ENCODE measurements at places on chromosomes 2 and 18. TPM values are rescaled to one million over a fixed set of nuclear protein-coding genes. Genes with fewer than 3 reads are reported as not detected.

Gene SLC38A11
- not detected for total RNA-seq

Gene HRH4
- 0.34 TPM for total RNA-seq

Gene ERFE
- total RNA-seq: not detected

Gene PAIP2B
- total RNA-seq: 2.3 TPM

Gene TBC1D8
- 1.0 TPM for total RNA-seq

Gene ABCB11
- total RNA-seq: not detected

Gene ST6GAL2
- not detected for total RNA-seq

Gene PCARE
- not detected for total RNA-seq

Gene BBS5
- 2.1 TPM for total RNA-seq

GRCh38 chr18:3663870-3664512 lies 214.0 kb downstream of the TGIF1 start:
- H3K4me3 ChIP-seq: no peak overlapping the region
- no peaks in the 10 kb centered on the region for H3K36me3 ChIP-seq
- H3K27ac ChIP-seq: no peak overlapping the region

- H3K4me1 ChIP-seq: no peaks in the 10 kb centered on the region
- H3K36me3 ChIP-seq: no peaks in the 10 kb centered on the region
- DNase-seq: no peak
- no peak overlapping the region for H3K27ac ChIP-seq
- no peak overlapping the region for H3K4me3 ChIP-seq
These were observed 138.5 kb downstream of the COL4A4 start for GRCh38 chr2:227025510-227025909.

- DNase-seq: no peak
- no peak within 1 kb of the TSS for H3K27ac ChIP-seq
- H3K4me3 ChIP-seq: peak within 1 kb of the TSS; percentile 16
- peaks cover 12% of the 10 kb centered on the region for H3K4me1 ChIP-seq
- no peaks in the 10 kb centered on the region for H3K36me3 ChIP-seq
These were observed at the start of gene BOK for GRCh38 chr2:241558532-241559322. Gene BOK (plus strand): TSS chr2:241558745. CDS start chr2:241559484, 739 bp downstream.

DNA sequence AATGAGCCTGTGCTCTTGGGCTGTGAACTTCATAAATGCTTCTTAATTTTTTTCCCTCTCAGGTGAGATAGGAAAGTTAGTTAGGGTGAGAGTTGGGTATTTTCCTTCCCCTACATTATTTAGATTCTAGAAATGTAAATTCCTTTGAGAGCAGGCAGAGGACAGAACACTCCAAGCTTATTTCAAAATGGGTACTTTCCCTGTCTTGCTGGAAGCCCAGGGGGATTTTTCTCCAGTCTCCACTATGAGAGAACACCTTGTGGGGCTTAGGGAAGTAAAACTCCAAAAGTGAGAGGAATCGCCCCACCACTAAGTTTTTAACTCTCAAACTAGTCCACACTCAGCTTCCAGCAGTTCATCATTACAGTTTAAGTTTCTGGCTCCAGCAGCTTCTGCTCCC lies 253.2 kb upstream of the CTAGE1 start:
- DNase-seq: no peak
- H3K27me3 ChIP-seq: peaks cover 4% of the 10 kb centered on the region
- H3K4me1 ChIP-seq: no peaks in the 10 kb centered on the region
- H3K4me3 ChIP-seq: no peak overlapping the region
- H3K36me3 ChIP-seq: no peaks in the 10 kb centered on the region

DNA sequence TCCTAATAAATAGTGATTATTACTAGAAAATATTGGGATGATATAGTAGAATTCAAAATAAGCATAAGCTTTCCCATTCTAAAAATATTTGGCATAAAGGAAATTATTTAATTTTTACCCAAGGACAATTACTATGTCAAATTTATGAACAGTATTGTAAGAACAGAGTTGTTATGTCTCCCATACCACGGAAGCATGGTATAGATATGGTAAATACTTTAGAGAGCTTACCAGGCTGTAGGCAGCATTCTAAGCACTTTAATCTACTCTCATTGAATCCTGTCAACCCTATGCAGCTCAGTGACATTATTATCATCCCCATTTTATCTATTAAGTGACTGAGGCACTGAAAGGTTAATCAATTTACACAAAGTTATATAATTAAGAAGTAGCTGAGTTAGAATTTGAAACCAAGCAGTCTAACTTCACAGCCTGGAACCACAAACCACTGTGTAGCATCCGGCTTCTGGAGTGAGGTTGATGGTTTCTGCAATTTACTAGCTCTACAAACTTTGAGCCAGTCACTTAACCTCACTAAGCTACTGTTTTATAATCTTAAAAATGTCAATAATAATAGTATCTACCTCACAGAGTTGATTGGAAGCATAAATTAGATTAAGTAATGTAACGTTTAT lies 323.7 kb downstream of the ARHGAP15 start:
- DNase-seq: peak; percentile 57
- no peak overlapping the region for H3K27ac ChIP-seq
- no peak overlapping the region for H3K4me3 ChIP-seq

- no peak overlapping the region for H3K4me3 ChIP-seq
- H3K4me1 ChIP-seq: no peaks in the 10 kb centered on the region
- no peak for DNase-seq
- no peaks in the 10 kb centered on the region for H3K36me3 ChIP-seq
- no peak overlapping the region for H3K27ac ChIP-seq
These were observed 18.9 kb upstream of the STAT4 start for GRCh38 chr2:191169456-191170300.

DNA sequence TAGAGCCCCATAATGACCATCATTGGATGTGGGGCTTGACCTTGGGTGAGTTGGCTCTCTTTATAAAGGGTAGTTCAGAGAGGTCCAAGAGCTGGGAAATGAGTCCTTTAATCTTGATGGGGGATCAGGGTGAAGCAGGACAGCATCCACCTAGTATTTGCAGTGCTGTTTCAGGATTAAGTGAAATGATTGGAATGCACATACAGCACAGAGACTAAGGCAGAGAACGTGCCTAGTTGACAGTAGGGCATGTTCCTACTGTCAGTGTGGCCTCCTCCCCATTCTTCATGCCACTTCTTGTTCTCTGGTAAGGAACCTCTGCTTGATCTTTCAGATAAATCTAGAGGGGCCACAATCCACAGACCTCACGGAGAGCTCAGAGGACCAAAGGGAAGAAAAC lies 78.9 kb downstream of the TRIM43 start:
- H3K27ac ChIP-seq: no peak overlapping the region
- no peaks in the 10 kb centered on the region for H3K27me3 ChIP-seq
- no peak for DNase-seq
- H3K4me1 ChIP-seq: no peaks in the 10 kb centered on the region
- H3K4me3 ChIP-seq: no peak overlapping the region

DNA sequence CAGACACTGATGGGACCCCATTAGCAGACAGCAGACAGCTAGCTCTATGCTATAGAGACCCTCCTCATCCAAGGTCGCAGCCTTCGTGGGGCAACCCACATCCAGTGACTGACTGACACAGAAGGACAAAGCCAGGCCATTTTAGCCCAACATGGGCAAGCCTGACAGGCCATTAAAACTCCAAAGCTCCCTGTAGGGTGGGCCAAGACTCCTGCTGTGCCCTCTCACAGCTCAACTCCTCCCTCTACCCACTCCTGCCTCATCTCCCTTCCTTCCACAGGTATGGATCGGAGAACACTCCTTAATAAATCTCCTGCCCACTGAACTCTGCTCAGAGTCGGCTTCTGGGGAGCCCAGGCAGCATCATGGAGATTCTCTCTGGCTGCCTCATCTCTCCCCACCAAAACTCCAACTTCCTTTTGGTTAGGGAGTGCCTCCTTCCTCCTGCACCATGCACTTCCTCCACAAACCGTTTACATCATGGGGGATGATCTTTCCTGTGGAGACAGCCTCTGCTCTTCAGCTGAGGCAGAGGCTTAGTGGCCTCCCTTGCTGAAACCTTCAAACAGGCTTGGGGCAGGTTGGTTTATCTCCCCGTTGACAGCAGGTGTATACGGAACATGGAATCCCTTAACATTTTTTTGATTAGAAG lies 86.5 kb downstream of the ACTR3 start:
- no peaks in the 10 kb centered on the region for H3K27me3 ChIP-seq
- H3K4me3 ChIP-seq: no peak overlapping the region
- H3K4me1 ChIP-seq: peaks cover 5% of the 10 kb centered on the region
- peaks cover 37% of the 10 kb centered on the region for H3K36me3 ChIP-seq
- H3K27ac ChIP-seq: no peak overlapping the region
- no peak for DNase-seq

GRCh38 chr2:120985997-120986651 lies 250.5 kb downstream of the GLI2 start:
- H3K4me1 ChIP-seq: no peaks in the 10 kb centered on the region
- H3K27ac ChIP-seq: no peak overlapping the region
- no peaks in the 10 kb centered on the region for H3K27me3 ChIP-seq
- H3K4me3 ChIP-seq: no peak overlapping the region
- no peak for DNase-seq

GRCh38 chr18:66623821-66624220 lies 19.9 kb upstream of the CDH19 start:
- H3K4me3 ChIP-seq: no peak overlapping the region
- no peak overlapping the region for H3K27ac ChIP-seq
- H3K36me3 ChIP-seq: no peaks in the 10 kb centered on the region
- no peak for DNase-seq

GRCh38 chr2:110157153-110157793 lies 41.7 kb upstream of the MALL start:
- H3K4me3 ChIP-seq: no peak overlapping the region
- H3K4me1 ChIP-seq: no peaks in the 10 kb centered on the region
- no peak for DNase-seq
- no peaks in the 10 kb centered on the region for H3K27me3 ChIP-seq

DNA sequence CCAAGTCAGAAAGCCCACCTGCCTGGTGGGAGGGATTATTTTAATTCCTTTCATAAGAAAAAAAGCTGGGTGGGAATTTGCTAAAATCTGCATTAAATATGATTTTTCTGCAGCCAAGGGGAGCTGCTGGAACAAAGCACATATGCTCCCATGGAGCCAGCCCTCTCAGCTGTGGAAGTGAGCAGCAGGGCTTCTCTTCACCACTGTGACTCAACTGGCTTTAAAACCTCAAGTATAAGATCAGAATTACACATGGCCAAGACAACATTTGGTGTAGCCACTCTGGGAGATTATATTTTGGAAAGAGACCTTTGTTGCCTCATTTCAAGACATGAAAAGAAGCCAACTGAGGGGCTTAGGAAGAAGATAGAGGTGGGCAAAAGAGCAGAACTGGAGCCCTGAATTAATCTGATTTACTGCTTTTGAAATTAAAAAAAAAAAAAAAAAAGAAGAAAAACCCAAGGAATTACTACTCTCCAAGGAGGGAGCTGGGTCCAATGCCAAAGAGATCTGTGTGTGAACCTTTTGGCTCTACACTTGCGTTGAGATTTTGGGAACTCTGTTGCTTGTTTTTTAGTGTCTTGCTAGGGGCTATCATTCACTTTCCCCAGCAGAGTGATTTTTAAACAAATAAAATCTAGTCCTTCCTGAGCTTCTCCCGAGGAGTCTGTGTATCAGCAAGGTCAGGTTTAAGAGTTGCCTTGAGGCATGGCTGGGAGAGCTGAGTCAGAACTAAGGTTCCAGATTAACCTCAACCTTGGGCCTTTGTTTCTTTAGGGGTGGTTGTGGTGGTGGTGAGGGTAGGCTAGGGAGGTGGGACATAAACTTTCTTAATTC lies 6.0 kb downstream of the LHCGR start:
- H3K27me3 ChIP-seq: peaks cover 13% of the 10 kb centered on the region
- DNase-seq: no peak
- no peak overlapping the region for H3K27ac ChIP-seq
- no peak overlapping the region for H3K4me3 ChIP-seq

- no peak for DNase-seq
- H3K4me1 ChIP-seq: no peaks in the 10 kb centered on the region
- peaks cover 69% of the 10 kb centered on the region for H3K36me3 ChIP-seq
- no peak overlapping the region for H3K27ac ChIP-seq
- H3K4me3 ChIP-seq: no peak overlapping the region
These were observed 11.7 kb downstream of the PASK start for GRCh38 chr2:241137276-241138190.

GRCh38 chr2:46704041-46704440 lies 211.6 kb downstream of the MCFD2 start:
- no peaks in the 10 kb centered on the region for H3K27me3 ChIP-seq
- DNase-seq: no peak
- peaks cover 6% of the 10 kb centered on the region for H3K4me1 ChIP-seq
- H3K4me3 ChIP-seq: no peak overlapping the region
- no peaks in the 10 kb centered on the region for H3K36me3 ChIP-seq
- H3K27ac ChIP-seq: no peak overlapping the region

DNA sequence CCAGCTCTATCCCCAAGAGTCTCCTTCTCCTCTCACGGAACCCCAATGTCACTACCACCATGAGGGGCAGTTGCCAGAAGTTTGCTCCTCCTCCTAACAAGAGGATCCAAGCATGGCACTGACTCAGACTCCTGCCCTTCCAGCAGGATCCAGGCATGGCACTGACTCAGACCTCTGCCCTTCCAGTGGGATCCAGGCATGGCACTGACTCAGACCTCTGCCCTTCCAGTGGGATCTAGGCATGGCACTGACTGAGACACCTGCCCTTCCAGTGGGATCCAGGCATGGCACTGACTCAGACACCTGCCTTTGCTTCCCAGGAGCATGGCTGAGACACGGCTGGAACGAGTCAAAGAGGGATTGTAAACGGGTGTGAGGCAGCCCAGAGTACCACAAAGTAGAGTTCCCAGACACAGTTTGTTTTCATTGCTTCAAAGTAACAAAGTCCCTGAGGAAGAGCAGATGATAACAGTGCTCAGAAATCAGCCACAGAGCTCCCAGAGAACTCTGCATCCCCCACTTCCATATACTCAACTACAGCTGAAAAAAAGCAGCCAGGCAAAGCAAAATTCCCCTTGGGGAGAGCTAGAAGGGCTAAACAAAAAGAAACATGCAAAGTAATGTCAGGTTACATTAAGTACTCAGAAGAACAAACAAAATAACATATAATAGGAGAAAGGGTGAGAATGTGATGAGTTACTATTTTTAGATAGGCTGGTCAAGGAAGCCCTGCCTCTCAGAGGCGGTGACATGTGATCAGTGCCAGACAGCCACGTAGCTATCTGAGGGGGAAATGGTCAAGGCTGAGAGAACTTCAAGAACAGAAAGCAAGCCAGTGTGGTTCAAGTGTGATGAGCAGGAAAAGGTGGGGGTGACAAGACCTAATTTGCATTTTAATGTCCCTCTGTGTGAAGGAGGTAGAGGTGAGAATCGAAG lies 3.0 kb downstream of the BUB1 start:
- no peak overlapping the region for H3K27ac ChIP-seq
- no peaks in the 10 kb centered on the region for H3K36me3 ChIP-seq
- no peaks in the 10 kb centered on the region for H3K27me3 ChIP-seq

- H3K27ac ChIP-seq: no peak overlapping the region
- H3K4me3 ChIP-seq: no peak overlapping the region
- DNase-seq: no peak
- H3K27me3 ChIP-seq: no peaks in the 10 kb centered on the region
- peaks cover 50% of the 10 kb centered on the region for H3K36me3 ChIP-seq
These were observed 33.8 kb downstream of the SMC6 start for GRCh38 chr2:17719562-17720371.

GRCh38 chr2:3139906-3140305 lies 237.7 kb downstream of the EIPR1 start:
- H3K27me3 ChIP-seq: no peaks in the 10 kb centered on the region
- no peak for DNase-seq
- no peaks in the 10 kb centered on the region for H3K36me3 ChIP-seq
- H3K4me1 ChIP-seq: no peaks in the 10 kb centered on the region
- H3K27ac ChIP-seq: no peak overlapping the region
- H3K4me3 ChIP-seq: no peak overlapping the region
